ENCODE measurements at places on chromosomes 6 and 20.

DNA sequence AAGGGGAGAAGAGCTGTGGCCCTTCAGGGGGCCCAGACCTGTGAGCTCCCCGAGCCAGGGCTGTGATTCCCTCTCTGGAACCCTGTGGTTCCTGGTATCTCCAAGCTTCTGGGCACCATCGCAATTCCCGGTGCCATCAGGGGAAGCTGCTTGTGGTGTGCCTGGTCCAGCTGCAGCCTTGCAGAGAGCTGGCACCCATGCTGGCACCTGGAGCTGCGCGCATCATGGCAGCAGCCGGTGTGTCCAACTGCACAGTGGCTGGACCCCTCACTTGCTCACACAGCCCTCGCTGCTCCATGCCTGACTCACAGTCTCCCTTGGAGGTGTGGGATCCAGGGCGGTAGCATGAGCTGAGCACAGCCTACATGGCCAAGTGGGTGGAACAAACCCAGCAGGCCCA lies 56.7 kb downstream of the IYD start:
- DNase-seq, result no peak

DNA sequence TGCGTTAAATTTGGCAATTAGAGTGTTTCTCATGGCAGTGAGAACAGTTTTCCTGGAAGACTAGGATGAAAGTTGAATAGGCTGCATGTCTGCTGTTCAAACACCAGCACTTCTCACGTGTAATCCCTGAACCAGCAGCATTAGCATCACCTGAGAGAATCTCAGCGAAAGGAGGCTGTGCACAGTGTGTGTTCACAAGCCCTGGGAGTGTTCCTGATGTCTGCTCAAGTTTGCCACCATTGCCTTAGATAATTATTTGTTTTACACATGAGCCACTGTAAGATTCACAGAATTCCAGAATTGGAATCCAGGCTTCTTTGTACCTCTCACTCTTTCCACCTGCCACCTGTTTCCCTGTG lies 117.3 kb downstream of the JARID2 start:
- no peak for DNase-seq

- DNase-seq, result no peak
These were observed 7.0 kb downstream of the ADGRB3 start for GRCh38 chr6:68642081-68642480.

- DNase-seq, result no peak
These were observed 5.9 kb downstream of the TUBB2B start for GRCh38 chr6:3221578-3221977.

DNA sequence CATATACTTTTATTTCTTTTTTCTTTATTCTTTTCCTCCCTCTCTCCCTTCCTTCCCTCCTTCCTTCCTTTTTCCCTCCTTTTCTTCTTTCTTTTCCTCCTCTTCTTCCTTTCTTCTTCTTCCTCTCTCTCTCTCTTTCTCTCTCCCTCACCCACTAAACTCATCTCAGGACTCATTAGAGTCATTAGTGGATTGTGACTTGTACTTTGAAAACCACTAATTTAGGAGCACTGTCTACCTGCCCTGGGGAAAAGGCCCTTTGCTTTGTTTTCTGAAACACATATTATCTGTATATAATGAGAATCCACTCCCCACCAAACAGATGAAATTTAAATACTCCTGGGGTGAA lies 68.7 kb upstream of the CEP85L start:
- DNase-seq, result no peak

- no peak for DNase-seq
These were observed 70.4 kb upstream of the XRN2 start for GRCh38 chr20:21232546-21233280.

All from femur (tissue), 1 donor.